ENCODE measurements at places on chromosomes 11 and 22.

DNA sequence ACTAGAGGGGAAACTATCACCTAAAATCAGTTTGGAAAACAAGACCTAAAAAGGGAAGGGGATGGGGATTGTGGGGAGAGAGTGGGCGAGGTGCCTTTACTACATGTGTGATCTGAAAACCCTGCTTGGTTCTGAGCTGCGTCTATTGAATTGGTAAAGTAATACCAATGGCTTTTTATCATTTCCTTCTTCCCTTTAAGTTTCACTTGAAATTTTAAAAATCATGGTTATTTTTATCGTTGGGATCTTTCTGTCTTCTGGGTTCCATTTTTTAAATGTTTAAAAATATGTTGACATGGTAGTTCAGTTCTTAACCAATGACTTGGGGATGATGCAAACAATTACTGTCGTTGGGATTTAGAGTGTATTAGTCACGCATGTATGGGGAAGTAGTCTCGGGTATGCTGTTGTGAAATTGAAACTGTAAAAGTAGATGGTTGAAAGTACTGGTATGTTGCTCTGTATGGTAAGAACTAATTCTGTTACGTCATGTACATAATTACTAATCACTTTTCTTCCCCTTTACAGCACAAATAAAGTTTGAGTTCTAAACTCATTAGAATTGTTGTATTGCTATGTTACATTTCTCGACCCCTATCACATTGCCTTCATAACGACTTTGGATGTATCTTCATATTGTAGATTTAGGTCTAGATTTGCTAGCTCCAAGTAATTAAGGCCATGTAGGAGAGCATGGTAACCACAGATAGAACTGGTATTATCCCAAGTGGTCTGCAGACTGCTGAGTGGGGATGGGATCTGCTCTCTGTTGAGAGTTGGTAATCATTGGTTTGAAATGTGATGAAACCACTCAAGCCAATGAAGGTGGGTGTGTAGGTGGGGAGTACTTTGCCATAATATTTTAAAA lies 3.6 kb downstream of the NEAT1 start:
- DNase-seq = peak; percentile 49

- DNase-seq = no peak
Measured at GRCh38 chr11:86192519-86193257, 51.9 kb upstream of the EED start.

- DNase-seq = peak; percentile 6
Measured at GRCh38 chr11:105719073-105719822, 109.4 kb downstream of the GRIA4 start.

DNA sequence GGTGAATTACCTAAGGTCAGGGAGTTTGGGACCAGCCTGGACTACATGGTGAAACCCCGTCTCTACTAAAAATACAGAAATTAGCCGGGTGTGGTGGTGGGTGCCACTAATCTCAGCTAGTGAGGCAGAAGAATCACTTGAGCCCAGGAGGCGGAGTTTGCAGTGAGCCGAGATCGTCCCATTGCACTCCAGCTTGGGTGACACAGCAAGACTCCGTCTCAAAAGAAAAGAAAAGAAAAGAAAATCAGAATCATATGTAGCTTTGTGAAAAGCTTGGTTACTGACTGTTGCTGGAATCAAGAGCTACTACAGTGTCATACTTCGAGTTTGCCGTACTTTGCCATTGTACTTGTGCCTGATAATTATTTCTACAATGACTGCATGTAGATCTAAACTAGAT lies 4.2 kb upstream of the TMEM135 start:
- no peak for DNase-seq

- peak; percentile 95 for DNase-seq
Measured at GRCh38 chr11:75576499-75576918, 14.5 kb downstream of the SERPINH1 start.

All from kidney (tissue), 22 donors.